ENCODE measurements at places on chromosomes 6 and 20.

- DNase-seq, result peak; percentile 17
These were observed 223.9 kb upstream of the TAB2 start for GRCh38 chr6:149093643-149094042.

DNA sequence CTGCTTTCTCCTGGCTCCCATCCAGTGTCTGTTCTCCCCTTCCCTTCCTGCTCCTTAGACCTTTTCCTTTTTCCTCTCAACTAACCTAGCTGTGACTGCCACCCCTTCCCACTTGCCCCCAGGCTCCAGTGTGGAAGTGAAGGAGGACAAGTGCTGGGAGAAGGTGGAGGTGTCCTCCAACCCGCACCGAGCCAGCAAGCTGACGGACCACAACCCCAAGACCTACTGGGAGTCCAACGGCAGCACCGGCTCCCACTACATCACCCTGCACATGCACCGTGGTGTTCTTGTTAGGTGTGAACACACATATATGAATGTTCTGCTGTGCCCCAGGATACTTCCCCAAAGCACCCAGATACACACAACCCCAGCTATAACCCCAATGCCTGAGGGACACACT, 18.5 kb downstream of the CUL9 start:
- no peak for DNase-seq

DNA sequence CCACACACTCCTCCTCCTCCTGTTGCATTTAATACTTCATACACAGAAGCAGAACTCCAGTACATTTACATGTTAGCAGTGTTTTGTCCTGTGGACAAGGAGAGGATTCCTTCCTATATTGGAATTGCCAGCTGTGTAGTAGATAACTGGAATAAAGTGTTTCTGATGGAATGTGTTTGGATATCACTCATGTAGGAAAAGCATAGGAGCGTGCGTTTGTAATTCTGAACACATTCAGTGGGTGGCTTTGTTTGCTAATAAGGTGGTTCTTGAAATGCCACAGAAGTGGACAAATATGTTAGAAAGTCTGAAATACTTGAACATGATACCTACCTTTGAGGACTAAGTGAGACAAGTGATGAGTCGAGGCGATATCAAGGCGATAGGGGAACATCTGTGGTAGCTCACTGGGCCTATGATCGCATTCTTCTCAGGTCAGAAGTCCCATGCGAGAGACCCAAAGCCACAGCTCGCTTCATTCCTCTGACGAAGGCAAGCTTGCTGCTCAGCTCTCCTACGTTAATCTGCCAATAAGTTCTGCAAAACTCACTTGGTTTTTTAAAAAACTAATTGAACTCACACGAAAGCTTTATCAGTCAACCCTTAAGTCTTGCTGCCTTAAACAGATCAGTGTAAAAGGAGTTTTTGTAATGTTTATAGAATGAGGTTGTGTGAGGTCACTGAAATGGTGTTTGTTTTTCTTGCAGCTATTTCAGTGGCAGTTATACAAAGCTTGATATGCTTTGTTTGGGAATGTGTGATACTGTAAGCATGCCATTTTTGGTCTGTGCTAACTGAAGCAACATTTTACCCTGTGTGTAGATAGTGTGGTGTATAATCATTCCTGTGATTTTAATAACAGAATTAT, 159.9 kb downstream of the SOX4 start:
- no peak for DNase-seq

DNA sequence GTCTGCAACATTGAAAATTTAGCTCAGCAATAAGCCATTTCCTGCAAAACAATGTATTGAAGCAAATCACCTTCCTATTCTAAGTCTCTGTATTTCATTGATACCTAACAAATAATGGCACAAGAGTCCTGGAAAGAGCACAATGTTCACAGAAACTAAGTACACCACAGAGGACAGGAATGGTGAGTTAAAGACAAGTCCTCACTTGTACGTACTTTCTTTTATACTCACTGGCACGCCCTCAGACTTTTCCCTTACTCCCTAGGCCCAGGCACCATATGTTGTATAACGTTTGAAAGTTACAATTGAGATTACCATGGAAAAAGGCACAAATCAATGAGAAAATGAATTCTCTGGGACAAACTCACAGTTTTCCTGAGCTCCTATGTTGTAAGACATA, 683.0 kb upstream of the MANEA start:
- DNase-seq, result no peak

- DNase-seq, result no peak
These were observed 82.2 kb downstream of the GRM4 start for GRCh38 chr6:34063651-34064050.
